SK-MEL-5 (cell line): ENCODE measurements at places on chromosomes 13 and 19. TPM values are rescaled to one million over a fixed set of nuclear protein-coding genes. Genes with fewer than 3 reads are reported as not detected.

The CATSPERD gene
- not detected in 2 replicates for total RNA-seq

The GEMIN7 gene
- total RNA-seq = 24.7 and 26.7 TPM in 2 replicates

The SLC1A6 gene
- total RNA-seq = not detected in 2 replicates

The DHDH gene
- total RNA-seq = 0.24 and 0.45 TPM in 2 replicates

The OR7G1 gene
- not detected in 2 replicates for total RNA-seq

The ZNF296 gene
- 0.08 and 0.32 TPM in 2 replicates for total RNA-seq

The CD79A gene
- total RNA-seq = 0.11 and 0.37 TPM in 2 replicates

The ADGRE3 gene
- not detected in 2 replicates for total RNA-seq

The ZNF100 gene
- total RNA-seq = 5.7 and 7.7 TPM in 2 replicates

The SLC15A1 gene
- total RNA-seq = not detected in 2 replicates

The RASAL3 gene
- not detected in 2 replicates for total RNA-seq

The SOX1 gene
- not detected in 2 replicates for total RNA-seq

The EFNA2 gene
- total RNA-seq = 0.37 and 1.5 TPM in 2 replicates
